ENCODE measurements at places on chromosomes 7 and 10. TPM values are rescaled to one million over a fixed set of nuclear protein-coding genes. Genes with fewer than 3 reads are reported as not detected.

DNA sequence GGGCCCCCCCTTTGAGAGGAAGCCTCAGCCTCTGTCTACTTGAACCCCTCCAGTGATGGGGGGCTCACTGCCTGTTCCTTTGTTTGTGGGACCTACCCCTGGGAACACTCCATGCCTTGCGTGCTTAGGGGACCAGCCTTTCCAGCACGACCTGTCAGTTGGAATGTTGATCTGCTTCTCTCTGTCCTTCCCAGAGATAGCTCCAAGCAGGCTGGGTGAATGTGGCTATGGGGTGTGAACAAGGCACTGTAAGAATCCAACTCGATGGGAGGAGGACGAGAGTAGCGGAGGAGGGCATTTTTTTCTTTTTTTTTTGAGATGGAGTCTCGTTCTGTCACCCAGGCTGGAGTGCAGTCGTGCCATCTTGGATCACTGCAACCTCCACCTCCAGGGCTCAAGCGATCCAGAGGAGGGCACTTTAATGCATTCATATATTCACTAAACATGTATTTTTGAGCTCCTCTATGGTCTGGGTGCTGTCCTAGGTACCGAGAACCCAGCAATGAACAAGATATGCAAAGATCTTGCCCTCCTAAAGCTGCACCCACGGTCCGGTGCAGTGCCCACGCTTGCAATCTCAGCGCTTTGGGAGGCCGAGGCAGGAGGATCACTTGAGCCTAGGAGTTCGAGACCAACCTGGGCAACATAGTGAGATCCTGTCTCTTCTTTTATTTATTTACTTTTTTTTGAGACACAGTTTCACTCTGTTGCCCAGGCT is 8.5 kb downstream of the CLIP2 start:
- no peak overlapping the region for H3K4me3 ChIP-seq
- H3K27me3 ChIP-seq, result peaks cover 11% of the 10 kb centered on the region
- no peaks in the 10 kb centered on the region for H3K36me3 ChIP-seq
- H3K4me1 ChIP-seq, result peaks cover 5% of the 10 kb centered on the region
- no peak overlapping the region for H3K27ac ChIP-seq

The PNLIP gene
- not detected for total RNA-seq

The CNTNAP2 gene
- not detected for total RNA-seq

DNA sequence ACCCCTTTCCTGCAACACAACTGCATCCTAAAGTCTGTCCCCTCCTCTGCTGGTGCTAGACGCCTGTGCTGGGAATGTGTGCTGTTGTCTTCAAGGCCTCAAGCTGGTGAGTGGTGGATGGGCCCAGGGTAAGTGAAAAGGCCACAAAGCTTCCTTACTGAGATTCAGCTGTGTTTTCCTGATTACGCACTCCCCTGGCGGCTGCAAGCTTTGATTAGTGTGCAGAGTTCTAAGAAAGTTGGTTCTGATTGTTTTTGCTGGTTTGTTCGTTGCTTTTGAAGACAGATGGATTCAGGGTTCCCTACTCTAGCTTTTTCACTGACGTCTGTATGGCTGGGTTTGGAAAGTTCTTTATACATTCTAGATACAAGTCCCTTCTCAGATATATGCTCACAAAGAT is 11.9 kb upstream of the FOXL3 start:
- no peak overlapping the region for H3K4me3 ChIP-seq
- no peaks in the 10 kb centered on the region for H3K4me1 ChIP-seq
- no peak overlapping the region for H3K27ac ChIP-seq
- peaks cover 10% of the 10 kb centered on the region for H3K27me3 ChIP-seq

- H3K27ac ChIP-seq, result no peak overlapping the region
- peaks cover 78% of the 10 kb centered on the region for H3K27me3 ChIP-seq
- DNase-seq, result no peak
- H3K4me3 ChIP-seq, result no peak overlapping the region
- H3K4me1 ChIP-seq, result peaks cover 5% of the 10 kb centered on the region
Observed at GRCh38 chr10:114397651-114398145, 6.6 kb downstream of the AFAP1L2 start.

The C7orf33 gene
- total RNA-seq, result not detected

DNA sequence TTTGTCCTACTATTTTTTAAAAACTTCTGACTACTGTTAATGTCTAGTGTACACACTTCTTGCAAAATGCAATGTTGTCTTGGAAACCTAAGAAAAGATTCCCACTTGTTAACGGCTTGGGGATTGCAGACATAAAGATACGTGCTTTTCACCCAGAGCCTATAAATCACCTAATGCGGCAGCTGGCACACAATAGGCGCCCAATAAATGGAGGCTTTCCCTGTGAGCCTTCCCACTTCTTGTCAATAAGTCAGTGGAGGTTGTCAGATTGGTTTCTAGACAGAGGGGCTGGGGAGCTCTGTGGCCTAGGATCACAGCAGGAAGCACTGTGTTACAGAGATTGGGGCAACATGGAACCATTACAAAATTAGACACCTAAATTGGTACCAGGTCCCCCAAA is 74.7 kb downstream of the VSTM4 start:
- no peak for DNase-seq
- H3K4me1 ChIP-seq, result peaks cover under 1% of the 10 kb centered on the region
- H3K4me3 ChIP-seq, result no peak overlapping the region
- H3K36me3 ChIP-seq, result no peaks in the 10 kb centered on the region

The ELAPOR2 gene
- total RNA-seq, result 2.5 TPM

Measured in activated CD4-positive, alpha-beta memory T cell treated with anti-CD3 and anti-CD28 coated beads, Interleukin-2, amount 10 ng/mL, durations not matched to agents 7 days and 5 days (primary cell).